Activated naive CD8-positive, alpha-beta T cell treated with anti-CD3 and anti-CD28 coated beads, Interleukin-2, amount 50 U/mL, for 16 hours (primary cell): ENCODE measurements at places on chromosomes 6 and 20.

GRCh38 chr20:44455126-44455525, 20.5 kb upstream of the TTPAL start:
- DNase-seq, result no peak

DNA sequence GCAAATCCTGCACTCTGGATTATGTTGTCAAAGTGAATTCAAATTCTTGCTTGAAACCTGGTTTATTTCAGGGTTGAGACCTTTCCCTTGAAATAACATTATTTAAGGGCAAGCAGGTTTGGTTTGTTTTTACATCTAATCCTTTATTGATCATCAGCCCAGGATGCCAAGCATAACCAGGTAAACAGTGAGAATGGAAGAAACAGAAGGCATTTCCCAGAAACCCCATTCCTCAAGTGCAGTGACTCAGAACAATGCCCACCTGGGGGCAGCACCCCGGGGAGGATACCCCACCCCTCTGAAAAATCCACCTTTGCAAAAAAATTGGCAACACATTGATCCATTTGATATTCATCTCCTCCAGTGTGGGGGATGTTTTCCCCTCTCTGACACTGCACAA, 32.5 kb downstream of the POFUT1 start:
- no peak for DNase-seq

GRCh38 chr20:43916073-43916880, 1.6 kb downstream of the TOX2 start:
- no peak for DNase-seq

GRCh38 chr20:8007490-8007889, 12.1 kb downstream of the TMX4 start:
- DNase-seq, result no peak

GRCh38 chr20:41182296-41183212, 45.2 kb downstream of the PLCG1 start:
- no peak for DNase-seq

- DNase-seq, result no peak
These were observed 170.7 kb downstream of the TAF4 start for GRCh38 chr20:61895016-61895415.

GRCh38 chr6:55210952-55211351, 36.6 kb downstream of the HCRTR2 start:
- no peak for DNase-seq

DNA sequence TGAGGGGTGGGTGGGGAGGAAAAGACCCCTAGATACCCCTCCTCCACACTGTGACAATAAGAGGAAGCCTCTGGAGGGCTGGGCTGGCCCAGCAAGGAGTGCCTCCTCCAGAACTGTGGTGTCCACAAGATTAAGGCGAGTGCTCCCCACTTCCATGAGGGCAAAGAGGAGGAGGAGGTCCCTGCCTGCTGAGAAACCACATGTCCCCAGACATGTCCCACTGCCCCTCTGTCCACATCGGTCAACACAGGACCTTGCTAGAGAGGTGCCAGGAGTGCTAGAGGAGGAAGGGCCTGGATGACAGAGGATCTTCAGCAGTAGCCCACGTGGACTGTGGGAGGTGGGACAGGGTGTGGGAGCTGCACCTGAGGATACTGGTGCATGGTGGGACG, 3.1 kb downstream of the RAET1G start:
- DNase-seq, result no peak

GRCh38 chr6:42471142-42471541, 19.4 kb upstream of the TRERF1 start:
- no peak for DNase-seq

DNA sequence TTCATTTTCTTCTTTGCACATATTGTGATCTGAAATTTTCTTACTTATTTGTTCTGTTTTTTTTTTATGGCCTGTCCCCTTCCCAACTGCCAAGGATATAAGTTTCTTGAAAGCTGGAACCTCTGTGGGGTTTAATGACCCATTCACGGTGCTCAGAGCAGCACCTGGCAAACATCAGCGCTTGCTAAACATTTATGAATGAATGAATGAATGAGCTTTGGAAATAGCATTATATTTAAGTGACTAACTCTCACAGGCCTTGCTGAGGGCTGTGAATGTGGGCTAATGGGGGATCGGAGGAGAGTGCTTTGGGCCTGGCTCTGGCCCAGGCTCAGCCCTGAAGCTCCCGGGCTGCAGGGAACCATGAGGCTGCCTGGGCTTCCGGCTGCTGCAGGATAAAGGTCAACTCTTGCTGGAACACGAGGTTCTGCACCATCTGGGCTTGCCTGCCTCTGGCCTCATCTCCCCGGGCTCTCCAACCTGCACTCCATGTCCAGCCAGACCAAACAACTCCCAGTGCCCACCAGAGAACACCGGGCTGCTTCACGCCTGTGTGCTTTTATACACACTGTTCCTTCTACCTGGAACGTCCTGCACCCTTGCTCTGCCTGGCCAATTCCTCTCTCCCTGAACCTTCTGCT, 14.6 kb upstream of the ARMC12 start:
- no peak for DNase-seq

DNA sequence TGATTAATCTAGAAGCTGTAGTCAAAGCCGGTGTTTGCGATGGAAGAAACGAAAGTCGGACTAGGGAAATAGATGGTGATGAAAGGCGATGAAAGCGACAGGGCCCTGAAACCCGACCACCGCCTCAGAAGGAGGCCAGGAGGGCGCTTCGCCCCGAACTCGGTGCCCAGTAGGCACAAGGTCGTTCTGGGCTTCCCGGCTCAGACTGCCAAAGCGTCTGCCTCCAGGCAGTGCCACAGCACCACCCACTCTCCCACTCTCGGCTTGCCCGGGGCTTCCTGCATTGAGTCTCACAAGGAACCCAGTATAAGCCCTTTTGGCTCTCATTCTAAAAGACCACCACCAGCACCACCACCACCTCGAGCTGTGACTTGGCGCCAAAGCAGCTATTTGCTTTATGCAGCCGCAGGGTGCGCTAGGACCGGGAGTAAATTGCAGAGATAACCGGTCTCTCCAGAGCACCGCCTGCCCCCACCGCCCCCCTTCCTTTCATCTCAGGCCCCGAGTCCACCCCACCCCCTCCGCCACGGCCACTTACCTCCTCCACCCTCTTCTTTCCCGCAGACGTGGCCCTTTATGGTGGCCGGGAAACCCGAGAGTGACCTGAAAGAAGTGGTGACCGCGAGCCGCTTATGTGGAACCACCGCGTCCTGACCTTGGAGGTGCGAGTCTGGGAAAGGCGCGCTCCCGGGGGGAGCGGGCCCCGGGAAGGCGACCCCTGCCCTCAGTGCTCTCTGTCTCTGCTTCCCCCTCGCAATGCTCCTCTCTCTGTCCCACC, 2.4 kb downstream of the TCF21 start:
- DNase-seq, result no peak

DNA sequence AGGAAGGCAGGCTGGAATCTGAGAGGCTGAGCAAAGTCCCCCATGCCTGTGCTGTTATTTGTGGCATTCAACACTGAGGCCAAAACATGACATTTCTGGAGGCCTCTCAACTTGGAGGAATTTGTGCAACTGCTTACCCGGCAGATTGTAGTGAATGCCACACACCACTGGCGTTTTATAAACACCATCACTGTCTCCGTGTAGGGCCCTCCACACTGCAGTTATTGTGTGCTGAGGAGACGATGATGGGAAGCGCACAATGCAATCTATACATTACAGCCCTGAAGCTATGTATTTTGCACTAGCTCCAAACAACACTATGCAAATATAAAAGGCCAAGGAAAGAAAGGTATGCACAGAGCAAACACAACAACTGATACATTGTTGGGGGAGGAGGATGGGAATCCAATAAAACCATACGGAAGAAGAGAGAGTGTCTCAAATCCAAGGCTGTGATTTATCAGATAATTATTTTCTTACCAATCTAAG, 106.5 kb downstream of the SMLR1 start:
- DNase-seq, result no peak

- DNase-seq, result no peak
These were observed 101.9 kb upstream of the RNF24 start for GRCh38 chr20:4117158-4117740.

- no peak for DNase-seq
These were observed 2.6 kb downstream of the ZMYND8 start for GRCh38 chr20:47353692-47354463.

DNA sequence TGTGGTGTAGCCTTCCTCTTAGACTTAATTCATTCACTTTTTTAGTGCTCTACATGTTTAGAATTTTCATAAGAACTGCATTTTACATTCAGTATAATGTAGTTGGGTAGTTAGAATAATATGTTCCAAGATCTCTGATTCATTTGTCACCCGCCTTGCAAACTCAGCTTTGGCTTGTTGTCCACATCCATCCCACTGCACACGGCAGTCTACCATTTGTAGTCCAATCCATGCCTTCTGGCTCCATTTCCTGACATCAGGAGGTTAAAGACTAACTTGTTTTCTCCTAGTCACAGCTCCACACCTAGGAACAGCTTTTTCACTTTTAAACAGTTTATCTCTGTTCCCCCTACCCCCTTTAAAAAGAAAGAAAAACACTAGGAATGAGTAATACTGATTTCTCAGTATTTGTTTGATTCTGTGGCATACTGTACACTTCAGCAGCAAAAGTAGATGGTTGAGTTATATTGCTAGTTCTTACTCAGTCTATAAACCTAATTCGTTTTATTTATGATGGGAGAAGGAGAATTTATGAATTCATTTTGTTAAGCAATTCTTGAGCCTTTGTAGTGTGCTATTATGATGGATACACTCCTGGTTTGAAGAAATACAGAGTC, 180.9 kb downstream of the ARID1B start:
- no peak for DNase-seq

DNA sequence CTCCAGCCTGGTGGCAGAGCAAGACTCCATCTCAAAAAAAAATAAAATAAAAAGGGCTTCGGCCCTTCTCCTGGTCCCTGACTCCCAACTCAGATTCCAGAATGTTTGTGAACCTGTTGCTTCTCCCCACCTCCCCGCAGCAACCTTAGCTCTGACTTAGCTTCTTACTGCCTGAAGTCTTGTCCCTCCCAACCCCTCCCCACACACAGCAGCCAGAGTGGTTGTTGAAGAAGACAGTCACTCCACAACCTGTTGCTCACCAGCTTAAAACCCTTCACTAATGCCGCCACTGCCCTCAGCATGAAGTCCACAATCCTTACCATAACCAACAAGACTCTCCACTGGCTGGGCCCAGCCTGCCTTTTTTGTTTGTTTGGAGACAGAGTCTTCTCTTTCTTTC, 6.5 kb upstream of the PTPRT start:
- DNase-seq, result no peak

GRCh38 chr6:163646866-163647265, 232.3 kb downstream of the QKI start:
- no peak for DNase-seq

- DNase-seq, result no peak
These were observed 8.6 kb downstream of the TPX2 start for GRCh38 chr20:31747640-31748039.

DNA sequence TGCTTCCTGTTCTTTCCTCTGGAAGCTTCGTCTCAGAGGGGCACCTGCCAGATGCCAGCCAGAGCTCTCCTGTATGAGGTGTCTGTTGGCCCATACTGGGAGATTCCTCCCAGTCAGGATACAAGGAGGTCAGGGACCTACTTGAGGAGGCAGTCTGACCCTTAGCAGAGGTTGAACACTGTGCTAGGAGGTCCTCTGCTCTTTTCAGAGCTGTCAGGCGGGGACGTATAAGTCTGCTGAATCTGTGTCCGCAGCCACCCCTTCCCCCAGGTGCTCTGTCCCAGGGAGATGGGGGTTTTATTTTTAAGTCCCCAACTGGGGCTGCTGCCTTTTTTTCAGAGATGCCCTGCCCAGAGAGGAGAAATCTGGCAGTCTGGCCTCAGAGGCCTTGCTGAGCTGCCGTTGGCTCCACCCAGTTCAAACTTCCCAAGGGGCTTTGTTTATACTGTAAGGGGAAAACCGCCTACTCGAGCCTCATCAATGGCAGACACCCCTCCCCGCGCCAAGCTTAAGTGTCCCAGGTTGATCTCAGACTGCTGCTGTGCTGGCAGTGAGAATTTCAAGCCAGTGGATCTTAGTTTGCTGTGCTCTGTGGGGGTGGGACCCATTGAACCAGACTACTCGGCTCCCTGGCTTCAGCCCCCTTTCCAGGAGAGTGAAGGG, 326.7 kb downstream of the BCKDHB start:
- DNase-seq, result no peak

DNA sequence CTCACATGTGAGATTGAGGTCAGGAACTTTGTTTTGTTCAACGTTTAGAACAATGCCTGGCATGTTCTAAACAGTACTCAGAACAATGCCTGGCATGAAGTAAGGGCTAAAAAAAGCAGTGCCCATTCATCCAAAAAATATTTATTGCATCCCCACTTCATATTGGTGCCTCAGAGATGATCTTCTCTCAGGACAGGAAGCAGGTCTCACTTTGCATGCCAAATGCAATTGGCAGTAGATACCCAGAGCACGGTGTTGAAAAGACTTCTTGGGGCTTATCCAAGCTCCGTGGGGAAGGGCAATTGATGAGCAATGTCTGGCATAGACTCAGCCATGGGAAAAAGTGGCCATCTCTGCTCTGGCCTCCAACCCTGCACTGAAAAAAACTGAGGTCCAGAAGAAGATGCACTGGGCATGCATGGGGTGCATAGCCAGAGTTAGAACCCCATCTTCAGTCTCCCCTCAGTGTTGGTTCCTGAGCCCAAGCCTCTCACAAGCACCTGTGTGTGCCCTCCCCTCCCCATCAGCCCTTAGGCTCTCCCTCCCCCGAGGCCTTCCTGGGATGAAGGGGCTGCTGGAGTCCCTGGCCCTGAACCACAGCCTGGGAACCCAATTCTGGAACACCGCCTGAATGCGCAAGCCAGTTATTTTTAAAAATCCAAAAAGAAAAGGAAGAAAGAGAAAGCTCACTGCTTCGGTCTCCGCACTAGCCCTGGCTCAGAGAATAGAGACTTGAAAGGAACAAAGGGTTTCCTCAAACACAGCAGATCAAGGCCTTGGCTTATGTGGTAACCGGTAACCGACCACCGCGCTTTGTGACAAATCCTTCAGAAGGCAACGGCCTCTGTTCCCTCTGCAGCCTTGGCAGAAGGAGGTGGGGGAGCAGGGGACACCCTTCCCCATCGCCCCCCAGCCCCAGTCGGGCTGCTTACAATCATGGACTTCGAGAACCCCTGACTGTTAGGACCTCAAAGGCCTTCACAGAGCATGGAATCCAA, 78.5 kb upstream of the SIRPA start:
- no peak for DNase-seq

GRCh38 chr6:2655844-2656433, 94.8 kb downstream of the MYLK4 start:
- DNase-seq, result no peak

GRCh38 chr6:55825402-55826051, 49.9 kb downstream of the BMP5 start:
- no peak for DNase-seq

- no peak for DNase-seq
These were observed 85.9 kb downstream of the TRMT6 start for GRCh38 chr20:5864428-5864827.

GRCh38 chr20:21519136-21519584, 5.3 kb upstream of the NKX2-2 start:
- no peak for DNase-seq

- no peak for DNase-seq
These were observed 28.4 kb downstream of the DLGAP4 start for GRCh38 chr20:36334281-36335205.

- no peak for DNase-seq
These were observed 107.3 kb downstream of the SYCP2 start for GRCh38 chr20:59825944-59826759.

GRCh38 chr20:44962483-44962882, 2.3 kb upstream of the TOMM34 start:
- no peak for DNase-seq
